Epithelial cell of alveolus of lung (primary cell): ENCODE measurements at places on chromosomes 11 and 22. TPM values are rescaled to one million over a fixed set of nuclear protein-coding genes. Genes with fewer than 3 reads are reported as not detected.

The ZW10 gene
- total RNA-seq, result 11.9 and 17.6 TPM in 2 replicates

The GAS2L1 gene
- 13.2 and 24.0 TPM in 2 replicates for total RNA-seq

The ADAMTS15 gene
- total RNA-seq, result 1.4 and 20.4 TPM in 2 replicates

The CRYBA4 gene
- total RNA-seq, result not detected in 2 replicates

The OR5B21 gene
- total RNA-seq, result not detected in 2 replicates

The LMO2 gene
- total RNA-seq, result 0.39 and 2.2 TPM in 2 replicates

The ACR gene
- not detected in 2 replicates for total RNA-seq

The KLHDC7B gene
- total RNA-seq, result 0.52 TPM in 1 of 2 replicates, not detected in the other

The OR56B4 gene
- not detected in 2 replicates for total RNA-seq

The NRXN2 gene
- not detected in 2 replicates for total RNA-seq

The OR51I1 gene
- not detected in 2 replicates for total RNA-seq

The OR51G1 gene
- not detected in 2 replicates for total RNA-seq

The KRTAP5-1 gene
- not detected in 2 replicates for total RNA-seq

The KRTAP5-7 gene
- not detected in 2 replicates for total RNA-seq

The ADSL gene
- total RNA-seq, result 59.6 and 138 TPM in 2 replicates

The FGF4 gene
- total RNA-seq, result not detected in 2 replicates

The SORL1 gene
- total RNA-seq, result 1.2 and 2.2 TPM in 2 replicates
